ENCODE measurements at places on chromosomes 16 and 17.

DNA sequence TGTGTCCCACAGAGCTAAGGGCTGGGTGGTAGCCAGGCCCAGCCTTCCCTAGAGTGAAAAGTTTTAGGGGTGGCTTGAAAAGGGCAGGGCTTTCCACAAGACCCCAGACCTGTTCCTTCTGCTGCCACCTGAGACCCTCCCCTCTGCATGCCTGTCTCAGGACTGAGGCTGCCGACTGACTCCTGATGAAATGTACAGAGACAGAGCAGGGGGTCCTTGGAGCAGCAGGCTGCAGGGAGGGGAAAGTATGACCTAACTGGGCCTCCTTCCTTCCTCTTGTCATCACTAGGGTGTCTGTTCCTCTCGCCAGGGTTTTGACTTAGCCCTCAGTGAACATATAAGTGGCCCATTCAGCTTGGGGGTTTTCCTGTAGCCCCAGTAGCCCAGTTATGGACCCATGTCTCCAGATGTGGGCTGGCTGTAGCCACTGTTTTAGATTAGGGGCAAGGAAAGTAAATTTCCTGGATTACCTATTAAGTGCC, 14.9 kb upstream of the NFATC3 start:
- DNase-seq, result no peak

DNA sequence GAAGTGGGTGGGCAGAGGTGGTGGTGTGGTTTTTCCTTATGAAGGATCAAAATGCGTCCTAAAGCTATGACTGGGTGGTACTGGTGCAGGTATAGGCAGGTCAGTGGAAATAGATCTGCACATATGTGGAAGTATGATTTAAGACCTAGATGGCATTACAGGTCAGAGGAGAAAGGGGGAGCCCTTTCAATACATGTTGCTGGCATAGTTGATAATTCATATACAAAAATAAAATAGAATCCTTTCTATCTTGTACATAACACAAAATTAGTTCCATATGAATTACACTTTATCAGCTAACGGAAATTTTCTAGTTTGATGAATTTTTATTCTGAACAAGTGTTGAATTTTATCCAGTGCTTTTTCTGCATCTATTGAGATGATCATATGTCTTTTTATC, 20.8 kb upstream of the PIK3R5 start:
- no peak for DNase-seq

DNA sequence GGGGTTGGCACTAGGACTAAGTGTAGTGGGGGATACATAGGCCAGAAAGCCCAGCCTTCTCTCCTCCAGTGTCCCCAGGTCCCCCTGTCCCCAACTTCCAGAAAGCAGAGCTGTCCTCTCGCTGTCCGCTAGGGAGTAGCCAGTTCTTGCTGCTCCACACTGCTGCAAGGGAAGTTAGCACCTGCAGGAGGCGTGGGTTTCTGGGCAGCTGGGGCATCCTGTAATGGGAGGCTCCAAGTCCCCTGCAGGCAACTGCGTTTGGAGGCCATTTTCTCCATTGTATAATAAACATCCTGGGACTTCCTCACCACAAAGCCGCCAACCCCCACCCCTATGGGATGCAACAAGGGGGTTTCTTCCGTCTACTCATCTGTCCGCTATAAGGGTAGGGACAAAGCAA, 1.7 kb downstream of the RPRML start:
- DNase-seq, result peak; percentile 96

GRCh38 chr16:17206712-17207111, 264.0 kb downstream of the XYLT1 start:
- no peak for DNase-seq

- DNase-seq, result no peak
Observed at GRCh38 chr17:36885153-36885735, 52.0 kb upstream of the LHX1 start.

DNA sequence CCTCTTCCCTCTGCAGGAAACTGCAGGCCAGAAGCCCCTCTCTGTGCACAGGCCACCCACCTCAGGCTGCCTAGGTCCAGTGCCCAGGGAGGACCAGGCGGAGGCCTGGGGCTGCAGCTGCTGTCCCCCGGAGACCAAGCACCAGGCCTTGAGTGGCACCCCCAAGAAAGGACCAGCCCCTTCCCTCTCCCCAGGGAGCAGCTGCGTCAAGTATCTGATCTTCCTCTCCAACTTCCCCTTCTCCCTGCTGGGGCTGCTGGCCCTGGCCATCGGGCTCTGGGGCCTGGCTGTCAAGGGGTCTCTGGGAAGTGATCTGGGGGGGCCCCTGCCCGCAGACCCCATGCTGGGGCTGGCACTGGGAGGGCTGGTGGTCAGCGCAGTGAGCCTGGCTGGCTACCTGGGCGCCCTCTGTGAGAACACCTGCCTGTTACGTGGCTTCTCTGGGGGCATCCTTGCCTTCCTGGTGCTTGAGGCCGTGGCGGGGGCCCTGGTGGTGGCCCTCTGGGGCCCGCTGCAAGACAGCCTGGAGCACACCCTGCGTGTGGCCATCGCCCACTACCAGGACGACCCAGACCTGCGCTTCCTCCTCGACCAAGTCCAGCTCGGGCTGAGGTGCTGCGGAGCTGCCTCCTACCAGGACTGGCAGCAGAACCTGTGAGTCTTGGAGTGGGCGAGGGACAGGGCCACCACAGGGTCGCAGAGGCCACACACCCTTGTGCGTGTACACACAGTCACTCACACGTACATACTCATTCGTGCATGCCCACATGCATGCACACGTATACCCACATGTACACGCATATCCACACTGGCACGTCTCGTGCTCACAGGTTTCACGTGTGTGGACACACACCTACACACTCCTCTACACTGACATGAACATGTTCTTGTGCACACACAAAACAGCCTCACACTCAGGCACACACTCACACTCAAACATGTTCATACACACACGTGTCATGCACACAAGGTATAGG, 8.3 kb downstream of the TSPAN10 start:
- DNase-seq, result no peak

- no peak for DNase-seq
Observed at GRCh38 chr16:46715769-46716305, 26.4 kb downstream of the ORC6 start.

DNA sequence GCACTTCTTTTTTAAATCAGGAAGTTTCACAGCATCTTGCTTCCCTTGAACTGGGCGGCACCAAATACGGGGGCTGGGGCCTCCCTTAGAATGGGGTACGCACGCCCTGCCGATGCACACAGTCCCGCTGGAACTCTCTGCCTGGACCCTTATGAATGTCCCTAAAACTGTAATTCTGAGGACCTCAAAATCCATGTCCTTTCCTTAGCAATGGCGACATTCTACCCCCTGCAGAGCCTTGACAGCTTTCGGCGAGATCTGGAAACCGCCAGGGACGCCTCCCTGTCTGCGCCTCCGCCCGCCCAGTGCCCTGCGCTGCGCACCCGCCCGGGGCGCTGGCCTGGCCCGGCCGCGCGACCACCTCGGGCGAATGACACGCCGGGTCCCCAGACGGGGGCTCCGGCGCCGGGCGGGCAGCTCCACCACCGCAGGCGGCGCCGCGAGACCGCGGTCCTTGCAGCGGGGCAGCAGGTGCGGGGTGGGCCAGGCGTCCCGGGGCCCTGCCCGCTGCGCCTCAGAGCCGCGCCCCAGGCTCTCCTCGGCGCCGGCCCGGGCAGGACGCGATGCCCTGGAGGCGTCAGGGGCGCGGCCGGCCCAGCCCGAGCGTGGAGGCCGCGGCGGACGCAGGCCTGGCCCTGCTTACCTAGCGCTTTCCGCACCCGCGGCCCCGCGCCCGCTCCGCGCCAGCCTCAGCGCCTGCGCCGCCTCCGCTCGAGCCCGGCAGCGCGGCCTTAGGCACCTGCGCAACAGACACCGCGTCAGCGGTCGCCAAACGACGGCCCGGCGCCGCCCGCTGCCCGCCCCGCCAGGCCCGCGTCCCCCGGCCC, 548 bp downstream of the HAGH start:
- peak; percentile 18 for DNase-seq

- no peak for DNase-seq
Observed at GRCh38 chr16:75620326-75621169, 2.5 kb downstream of the ADAT1 start.

DNA sequence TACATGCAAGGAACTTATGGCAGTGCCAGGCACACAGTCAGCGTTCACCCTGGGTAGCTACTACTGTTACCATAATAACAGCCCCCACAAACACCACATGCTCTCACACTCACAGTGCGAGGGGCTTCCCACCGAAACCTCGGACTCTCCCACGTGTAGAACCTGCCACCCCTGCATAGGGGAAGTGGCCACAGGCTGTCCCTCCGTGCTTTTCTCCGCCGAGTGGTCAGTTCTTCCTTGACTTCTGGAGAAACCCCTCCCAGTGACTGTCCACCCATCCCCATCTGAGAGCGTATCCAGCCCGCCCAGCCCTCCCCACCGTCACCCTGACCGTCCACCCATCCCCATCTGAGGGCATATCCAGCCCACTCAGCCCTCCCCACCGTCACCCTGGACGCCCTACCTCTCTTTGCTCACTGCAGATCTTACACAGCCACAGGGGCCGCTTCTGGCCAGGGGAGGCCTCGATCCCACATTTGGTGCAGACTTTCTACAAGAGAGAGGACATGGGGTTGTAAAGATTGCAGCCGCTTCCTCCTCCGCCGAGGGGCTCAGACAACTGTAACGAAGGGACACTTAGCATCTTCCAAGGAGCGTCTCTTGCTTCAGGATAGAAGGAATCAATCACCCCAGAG, 71.1 kb downstream of the RPH3AL start:
- DNase-seq, result no peak

DNA sequence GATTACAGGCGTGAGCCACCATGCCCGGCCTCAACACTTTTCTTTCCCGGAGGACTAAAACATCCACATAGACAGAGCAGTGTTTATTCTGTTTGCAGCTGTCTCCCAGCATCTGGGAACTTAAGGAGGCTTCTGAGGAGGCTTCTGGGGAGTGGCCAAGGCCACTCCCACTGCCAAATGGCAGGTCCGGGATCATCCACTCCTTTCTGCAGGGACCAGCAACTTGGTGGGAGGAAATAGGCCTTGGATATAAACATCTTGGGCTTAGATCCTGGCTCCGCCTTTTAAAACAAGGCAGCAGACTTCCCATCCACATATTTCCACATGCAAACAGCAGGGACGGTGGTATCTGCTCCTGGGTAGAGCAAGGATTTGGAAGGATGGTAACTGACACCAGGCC, 14.1 kb upstream of the SPATA32 start:
- no peak for DNase-seq

DNA sequence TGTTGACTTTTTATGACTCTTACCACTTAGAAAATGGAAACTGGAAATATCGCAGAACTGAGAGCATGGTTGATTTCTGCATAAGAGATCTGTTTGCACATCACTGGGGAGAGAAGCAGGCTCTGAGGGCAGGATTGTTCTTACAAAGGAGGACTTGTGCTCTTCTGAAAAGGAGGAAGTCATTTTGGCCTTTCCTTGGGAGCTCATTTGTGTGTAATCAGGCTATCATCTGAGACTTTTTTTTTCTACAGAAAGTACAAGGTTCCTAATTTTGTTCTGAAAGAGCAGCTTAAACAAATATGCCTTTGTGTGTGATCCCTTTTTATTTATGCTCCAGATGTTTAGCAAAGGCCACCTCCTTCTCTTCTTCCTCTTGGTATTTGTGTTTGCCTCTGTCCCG, 145.7 kb upstream of the CACNG5 start:
- no peak for DNase-seq
